ENCODE measurements at places on chromosomes 6 and 20.

DNA sequence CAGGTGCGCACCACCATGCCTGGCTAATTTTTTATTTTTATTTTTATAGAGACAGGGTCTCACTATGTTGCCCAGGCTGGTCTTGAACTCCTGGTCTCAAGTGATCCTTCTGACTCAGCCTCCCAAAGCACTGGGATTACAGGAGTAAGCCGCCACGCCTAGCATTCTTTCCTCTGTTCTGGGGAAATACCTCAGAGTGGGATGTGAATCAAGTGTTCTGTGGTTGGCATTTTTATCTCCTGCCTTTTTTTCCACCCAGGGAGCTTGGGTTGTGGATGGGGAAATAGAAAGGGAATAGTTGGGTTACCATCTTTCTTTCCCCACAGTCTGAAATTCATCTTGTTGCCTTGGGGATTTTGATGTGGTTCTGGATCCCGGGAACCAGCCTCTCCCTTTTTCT lies 24.1 kb downstream of the TFAP2C start:
- DNase-seq, result no peak

DNA sequence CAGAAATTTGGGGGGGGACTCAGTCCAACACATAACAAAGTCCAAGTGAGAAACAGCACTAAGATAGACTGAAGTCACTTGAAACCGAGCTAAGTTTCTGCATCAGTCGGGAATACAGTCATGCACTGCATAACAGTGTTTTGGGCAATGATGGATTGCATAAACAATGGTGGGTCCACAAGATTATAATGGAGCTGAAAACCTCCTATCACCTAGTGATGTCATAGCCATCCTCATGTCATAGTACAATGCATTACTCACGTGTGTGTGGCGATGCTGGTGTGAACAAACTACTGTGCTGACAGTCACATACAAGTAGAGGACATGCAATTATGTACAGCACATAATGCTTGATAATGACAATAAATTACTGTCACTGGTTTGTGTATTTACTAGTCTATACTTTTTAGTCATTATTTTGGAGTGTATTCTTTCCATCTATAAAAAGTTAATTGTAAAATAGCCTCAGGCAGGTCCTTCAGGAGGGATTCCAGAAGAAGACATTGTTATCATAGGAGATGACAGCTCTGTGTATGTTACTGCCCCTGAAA lies 154.5 kb upstream of the ECI2 start:
- DNase-seq, result no peak

GRCh38 chr6:35294308-35294945 lies 3.2 kb upstream of the DEF6 start:
- peak; percentile 36 for DNase-seq

GRCh38 chr20:43459022-43459942 lies 1.6 kb downstream of the SRSF6 start:
- peak; percentile 34 for DNase-seq

DNA sequence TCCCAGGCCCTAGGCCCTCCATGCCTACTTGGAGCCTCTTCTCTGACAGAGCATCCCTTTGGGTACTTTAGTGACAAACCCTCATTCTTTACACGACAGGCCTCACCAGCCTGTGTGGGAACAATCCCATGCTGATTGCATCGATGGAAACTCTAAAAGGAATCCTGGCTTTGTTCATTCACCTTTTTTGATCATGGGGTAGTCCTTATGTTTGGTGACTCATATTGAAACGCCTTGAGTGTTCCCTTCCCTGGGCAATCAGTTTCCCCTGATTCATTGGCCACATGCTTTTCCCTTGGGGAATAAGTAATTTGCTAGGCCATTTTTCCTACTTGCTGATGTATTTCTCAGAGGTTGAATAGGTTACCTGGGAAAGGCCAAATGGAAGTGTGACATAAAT lies 14.7 kb upstream of the TNFAIP3 start:
- no peak for DNase-seq

- DNase-seq, result no peak
Measured at GRCh38 chr20:14561741-14562221, 224.4 kb upstream of the FLRT3 start.

DNA sequence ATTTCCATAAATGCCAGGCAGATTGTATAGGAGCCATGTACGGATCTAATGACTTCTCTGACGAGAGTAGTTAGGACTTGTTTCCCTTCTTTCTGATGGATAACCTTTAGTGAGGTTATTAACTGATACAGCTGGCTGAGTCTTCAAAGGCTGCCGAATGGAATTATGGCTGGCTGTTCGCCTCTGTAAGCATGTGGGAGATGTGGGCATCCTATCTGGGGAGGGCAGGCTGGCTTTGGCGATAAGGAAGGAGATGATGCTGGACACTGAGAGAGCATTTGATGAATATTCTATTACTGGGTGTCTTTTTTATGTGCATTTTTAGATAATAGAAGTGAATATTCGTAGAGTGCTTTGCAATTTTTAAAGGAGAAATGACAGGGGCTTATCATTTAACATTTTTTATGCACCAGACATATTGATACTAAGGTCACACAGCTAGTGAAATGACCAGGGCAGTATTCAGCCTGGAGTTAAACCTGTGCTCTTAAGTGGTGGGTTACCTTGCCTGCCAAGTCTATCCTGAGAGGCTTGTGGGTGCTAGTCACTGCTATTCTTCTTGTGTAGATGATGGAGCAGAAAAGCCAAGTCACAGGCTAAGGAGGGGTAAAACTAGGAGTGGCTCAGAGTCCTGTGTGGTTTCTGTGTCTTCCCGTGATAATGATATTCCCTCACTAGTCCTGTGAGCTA lies 3.1 kb downstream of the PBOV1 start:
- no peak for DNase-seq

GRCh38 chr6:37232430-37233017 lies 25.0 kb upstream of the TBC1D22B start:
- DNase-seq, result no peak

DNA sequence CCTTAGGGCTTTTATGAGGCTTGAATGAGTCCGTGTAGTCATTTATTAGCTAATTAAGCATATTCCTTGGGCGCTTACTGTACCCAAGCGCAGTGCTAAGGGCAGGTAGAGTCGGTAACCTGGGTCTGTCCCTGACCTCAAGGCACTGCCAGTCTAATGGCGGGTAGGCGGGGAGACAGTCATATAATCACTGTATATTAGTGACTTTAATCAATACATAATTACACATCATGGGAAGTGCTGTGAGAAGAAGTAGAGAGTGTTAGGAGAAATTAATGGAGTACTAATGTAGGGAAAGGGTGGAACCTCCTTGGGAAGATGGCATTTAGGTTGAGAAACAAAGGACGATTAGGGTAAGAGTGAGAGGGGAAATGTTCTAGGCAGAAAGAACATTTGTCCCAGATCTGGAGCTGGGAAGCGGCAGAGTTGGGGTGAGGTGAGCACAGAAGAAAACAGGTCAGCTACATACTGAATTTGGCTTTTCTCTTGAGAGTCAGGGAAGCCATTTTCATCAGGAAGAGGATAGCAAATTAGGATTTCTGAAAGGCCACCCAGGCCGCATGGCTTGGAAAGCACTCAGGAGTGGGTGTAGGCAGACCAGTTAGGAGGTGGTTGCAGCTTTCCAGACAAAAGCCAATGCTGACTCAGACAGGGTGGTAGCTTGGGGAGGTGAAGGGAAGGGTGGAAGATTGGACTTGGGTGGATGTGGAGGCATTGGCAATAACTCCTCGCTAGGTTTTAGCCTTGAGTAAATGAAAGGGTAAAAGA lies 954 bp upstream of the BLCAP start:
- DNase-seq, result no peak

DNA sequence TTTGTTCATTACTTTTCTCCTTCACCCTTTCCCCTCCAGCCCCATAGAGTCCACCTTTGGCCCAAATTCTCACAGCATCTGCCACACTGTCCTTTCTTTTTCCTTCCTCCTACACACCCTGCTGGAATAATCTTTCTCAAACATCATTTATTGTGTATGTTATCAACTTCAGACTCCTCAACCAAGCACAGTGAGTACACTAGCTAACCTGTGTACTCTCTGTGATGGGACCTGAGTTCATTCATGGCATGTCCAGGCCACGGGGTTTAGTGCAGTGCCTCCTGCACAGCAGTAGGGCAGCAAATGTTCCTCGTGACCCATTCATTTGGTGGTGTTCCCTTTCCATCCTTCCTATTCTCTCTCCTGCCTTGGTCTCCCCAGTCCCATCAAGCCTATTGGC lies 7.1 kb upstream of the ARMC12 start:
- DNase-seq, result no peak

DNA sequence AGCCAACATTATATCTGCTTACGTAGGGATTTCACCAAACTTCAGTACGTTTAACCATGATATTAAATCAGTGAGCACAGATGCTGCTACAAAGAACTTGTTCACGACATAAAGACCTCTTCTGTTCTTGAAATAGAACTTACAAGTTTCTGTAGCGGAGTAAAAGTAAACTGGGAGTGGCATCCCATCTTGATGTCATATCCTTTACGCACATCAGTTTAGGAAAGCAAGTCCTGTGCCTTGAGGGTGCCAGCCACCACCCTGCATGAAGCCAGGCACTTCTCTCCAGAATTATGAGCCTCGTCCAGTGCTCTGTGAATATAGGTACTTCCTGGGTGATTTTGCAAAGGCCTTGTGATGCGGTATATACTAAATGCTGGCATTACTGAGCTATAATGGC lies 122.6 kb downstream of the BTBD3 start:
- DNase-seq, result no peak

DNA sequence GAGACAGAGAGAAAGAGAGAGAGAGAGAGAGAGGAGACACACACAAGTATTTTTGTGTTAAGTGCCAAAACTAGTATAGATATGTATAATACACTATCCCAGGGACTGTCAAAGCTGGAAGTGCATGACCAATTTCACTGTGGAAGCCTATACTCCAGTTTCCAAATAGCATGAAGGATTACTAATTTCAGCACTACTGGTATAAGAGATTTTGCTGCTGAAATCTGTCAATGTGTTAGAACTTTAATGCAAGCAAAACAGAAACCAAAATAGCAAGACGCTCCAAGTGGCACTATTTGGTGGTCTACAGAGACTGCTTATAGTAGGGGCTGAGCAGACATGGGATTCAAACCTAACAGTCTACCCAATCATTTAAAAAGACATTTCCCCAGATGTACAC lies 284.8 kb downstream of the BTBD9 start:
- DNase-seq, result no peak

- no peak for DNase-seq
Measured at GRCh38 chr6:161829291-161829729, 555.4 kb upstream of the AGPAT4 start.

- no peak for DNase-seq
Measured at GRCh38 chr6:116139917-116140316, 14.0 kb upstream of the COL10A1 start.

- no peak for DNase-seq
Measured at GRCh38 chr6:80227545-80228105, 121.2 kb downstream of the BCKDHB start.

GRCh38 chr20:33658510-33658909 lies 3.6 kb upstream of the C20orf144 start:
- no peak for DNase-seq

DNA sequence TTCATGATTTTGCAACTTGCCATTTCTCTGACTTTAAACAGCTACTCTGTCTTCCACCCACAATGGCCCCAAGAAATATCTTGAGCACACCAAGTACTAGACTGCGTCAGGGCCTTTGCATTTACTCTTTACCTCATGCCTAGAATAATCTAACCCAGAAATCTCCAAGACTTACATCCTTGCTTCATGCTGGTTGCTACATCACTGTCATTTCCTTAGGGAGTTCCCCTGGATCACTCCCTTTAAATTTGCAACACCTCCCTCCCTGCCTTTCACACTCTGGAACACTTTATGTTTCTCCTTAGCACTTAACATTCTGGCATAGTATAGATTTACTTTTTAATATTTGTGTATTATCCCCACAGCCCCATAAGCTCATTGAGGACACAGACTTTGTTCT lies 4.9 kb upstream of the ELOVL5 start:
- DNase-seq, result no peak

DNA sequence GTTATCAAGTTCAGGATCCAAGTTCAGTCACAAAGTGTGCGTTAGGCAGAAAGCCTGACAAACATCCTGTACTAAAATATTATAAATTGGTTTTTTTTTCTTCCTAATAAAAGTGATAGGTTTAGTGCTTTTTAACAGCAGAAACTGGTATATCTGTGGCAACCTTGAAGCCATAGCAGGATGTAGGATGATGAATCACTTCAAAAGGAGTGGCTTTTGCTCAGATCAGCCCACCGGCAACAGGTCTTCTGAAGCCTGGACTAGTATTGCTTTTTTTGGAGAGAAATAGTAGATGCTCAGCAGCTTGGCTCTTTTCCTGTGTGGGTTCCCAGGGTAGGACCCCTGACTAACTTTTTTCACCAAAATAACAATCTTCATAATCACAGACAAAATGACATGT lies 190.8 kb downstream of the EPM2A start:
- DNase-seq, result peak; percentile 14

- peak; percentile 33 for DNase-seq
Measured at GRCh38 chr6:150345781-150346180, 23.0 kb upstream of the IYD start.

- DNase-seq, result no peak
Measured at GRCh38 chr6:123575188-123575587, 61.6 kb downstream of the TRDN start.

DNA sequence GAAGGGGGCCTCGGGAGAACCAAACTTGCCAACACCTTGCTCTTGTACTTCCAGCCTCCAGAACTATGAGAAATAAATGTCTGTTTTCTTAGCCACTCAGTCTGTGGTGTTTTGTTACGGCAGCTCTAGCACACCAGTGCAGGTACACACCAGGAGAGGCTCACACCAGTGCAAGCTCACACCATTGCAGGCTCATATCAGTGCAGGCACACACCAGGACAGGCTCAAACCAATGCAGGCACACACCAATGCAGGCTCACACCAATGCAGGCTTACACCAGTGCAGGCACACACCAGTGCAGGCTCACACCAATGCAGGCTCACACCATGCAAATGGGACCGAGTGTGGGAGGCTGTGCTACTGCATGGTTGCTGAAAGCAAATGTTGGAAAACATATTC lies 4.9 kb upstream of the CTCFL start:
- no peak for DNase-seq

- DNase-seq, result no peak
Measured at GRCh38 chr6:28089054-28089453, 8.7 kb downstream of the ZNF165 start.

DNA sequence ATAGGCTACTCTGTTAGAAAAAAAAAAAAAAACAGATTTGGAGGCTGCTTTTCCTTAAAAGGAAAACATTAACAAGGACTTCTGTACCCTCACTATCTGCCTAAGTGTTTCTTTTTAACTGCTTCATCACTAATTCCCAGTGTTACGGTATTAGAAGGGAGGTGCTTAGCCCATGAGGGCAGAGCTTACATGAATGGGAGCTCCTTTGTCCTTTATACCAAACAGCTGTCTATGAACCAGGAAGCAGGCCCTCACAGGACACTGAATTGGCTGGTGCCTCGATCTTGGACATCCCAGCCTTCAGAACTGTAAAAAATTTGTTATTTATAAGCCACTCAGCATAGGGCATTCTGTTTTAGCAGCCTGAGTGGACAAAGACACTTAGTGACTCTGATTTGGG lies 215.6 kb upstream of the NRSN1 start:
- DNase-seq, result no peak

DNA sequence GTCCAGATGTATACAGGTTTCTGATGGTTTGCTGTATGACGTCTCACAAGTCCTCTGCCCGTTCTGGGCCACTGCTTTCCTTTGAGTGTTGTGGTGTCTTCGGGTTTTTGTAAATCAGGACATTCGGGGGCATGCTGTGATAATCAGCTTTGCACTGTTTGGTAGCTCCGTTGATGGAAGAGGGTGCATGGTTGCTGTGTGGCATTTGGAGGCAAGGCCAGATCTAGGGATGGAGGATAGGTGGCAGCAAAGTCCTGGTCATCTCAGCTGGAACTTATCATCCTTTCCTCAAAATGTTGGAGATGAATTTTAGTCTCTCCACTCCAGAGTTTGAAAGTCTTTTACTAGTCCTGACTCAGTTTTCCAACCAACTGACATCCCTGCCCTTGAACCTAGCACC lies 91.0 kb downstream of the SCP2D1 start:
- DNase-seq, result no peak
